ENCODE measurements at places on chromosomes 16 and 17.

DNA sequence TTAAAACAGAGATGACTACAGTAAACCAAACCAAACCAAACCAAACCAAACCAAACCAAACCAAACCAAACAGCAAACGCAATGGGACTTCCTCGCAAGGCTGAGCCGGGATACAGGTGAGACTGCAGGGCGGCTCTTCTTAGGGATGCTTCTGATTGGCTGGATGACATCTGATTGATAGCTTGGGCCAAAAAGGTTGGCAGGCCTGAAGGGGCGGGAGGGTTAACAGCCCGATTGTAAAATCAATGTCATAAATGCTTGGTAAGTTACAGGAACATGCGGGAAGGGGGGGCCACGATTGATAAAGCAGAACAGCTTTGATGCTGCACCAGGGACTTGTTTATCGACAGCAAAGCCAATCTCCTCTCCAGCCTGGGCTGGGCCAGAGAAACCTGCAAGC, 86.1 kb downstream of the ZFHX3 start:
- DNase-seq = no peak

GRCh38 chr16:65994291-65994690, 372.2 kb upstream of the CDH5 start:
- no peak for DNase-seq

DNA sequence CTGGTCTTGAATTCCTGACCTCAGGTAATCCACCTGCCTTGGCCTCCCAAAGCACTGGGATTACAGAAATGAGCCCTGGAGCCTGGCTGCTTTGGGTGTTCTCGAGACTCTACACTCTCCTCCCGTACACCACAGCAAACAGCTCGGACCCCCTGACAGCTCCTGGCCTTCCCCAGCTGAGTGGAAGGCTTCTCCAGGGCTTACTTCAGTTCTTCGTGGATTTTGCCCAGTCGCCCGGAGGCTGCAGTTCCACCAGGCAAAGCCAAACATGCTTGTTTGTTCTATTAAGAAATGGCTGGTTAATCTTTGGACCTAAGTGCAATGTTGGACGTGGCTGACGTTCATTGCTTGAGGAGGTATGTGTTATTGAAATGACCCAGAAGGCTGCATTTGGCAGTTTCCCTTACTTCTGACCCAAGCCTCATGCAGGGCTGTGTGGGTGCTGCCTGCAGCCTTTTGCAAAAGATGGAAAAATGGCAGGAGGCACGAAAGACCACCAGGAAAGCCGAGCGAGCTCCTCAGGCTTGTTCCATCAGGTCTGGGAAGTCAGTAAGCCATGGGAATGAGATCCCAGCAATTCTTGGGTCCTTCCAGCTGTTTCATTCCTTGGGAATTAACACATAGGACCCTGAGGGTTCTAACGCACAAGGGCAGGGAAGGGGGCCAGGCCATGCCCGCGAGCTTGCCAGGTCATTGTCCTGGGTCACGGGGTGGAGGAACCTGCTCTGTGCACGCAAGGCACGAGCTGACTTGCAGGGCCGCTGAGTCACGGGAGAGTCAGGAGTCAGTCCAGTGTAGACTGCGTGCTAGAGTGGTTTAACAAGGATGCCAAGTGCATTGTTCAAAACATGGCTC, 23.9 kb upstream of the KLHDC4 start:
- DNase-seq = no peak

- no peak for DNase-seq
Observed at GRCh38 chr16:23518435-23518891, 8.2 kb upstream of the GGA2 start.

DNA sequence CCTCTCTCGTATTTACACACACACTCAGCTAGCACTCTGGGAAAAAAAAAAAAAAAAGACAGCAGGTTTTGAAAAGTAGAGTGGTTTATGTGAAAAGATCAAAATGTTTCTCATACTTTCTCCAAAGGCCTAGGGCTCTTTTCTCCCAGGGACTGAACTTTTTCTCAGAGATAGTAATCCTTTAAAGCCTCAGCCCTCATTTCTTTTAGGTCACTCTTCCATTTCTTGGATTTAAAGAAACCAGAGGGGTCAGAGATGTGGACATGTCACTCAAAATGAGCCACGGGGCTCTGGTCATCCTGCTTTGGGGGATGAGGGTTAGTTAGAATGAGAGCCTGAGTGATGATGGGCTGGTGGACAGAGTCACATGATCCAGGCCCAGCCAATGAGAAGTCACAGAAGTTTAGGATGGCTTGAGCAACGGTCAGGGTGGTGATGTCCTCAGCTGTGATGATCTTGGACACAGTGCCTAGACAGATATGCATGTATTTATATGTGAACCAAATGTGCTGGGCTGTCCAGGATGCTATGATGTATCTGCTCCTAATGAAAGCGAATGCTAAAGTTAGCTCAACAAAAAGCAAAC, 33.7 kb upstream of the AXIN2 start:
- no peak for DNase-seq

DNA sequence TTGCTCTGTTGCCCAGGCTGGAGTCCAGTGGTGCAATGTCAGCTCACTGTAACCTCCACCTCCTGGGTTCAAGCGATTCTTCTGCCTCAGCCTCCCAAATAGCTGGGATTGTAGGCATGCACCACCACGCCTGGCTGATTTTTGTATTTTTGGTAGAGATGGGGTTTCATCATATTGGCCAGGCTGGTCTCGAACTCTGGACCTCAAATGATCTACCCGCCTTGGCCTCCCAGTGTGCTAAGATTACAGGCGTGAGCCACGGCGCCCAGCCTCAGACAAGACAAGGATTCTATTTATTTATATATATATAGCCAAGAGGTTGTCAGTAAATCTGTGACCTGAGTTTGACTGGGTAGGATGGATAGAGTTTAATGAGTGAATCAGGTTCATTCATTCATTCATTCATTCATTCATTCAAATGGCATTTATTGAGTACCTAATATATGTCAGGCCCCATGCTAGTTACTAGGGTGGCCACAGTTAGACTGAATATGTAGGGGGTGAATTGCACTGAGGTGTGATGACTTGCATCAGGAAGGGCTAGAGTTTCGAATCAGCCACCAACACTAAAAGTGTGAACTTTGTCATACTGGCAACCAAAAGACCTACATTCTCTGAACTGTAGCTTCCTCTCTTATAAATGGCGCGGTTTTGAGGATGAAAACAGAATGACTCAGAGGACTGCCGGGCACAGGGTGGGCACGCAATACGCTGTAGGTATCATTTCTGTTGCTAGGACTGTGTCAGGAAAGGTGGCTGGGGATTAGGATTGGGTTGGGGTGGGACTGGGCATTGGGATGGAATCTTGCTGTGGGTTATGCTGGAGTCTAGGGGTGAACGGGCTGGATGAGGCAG, 37.8 kb downstream of the ITGAE start:
- DNase-seq = no peak

DNA sequence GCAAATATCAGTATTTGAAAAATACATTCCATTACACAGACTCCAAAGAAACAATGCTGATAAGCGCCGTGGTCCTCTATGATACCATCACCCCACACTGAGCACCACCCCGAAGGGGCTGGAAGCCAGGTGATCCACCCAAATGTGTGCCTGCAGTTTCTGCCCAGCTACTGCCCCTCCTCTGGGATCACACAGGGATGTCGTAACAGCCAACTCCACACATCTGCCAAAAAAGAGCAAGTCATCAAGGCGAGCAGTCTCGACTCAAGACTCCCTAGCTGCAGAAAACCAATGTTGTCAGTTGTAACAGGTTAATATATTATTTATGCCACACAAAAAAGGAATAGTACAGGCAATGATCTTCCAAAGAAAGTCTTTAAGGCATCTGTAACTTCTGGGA, 21.0 kb downstream of the CYB5D2 start:
- DNase-seq = no peak
